ENCODE measurements at places on chromosomes 16 and 17.

- no peaks in the 10 kb centered on the region for H3K36me3 ChIP-seq
- DNase-seq = peak; percentile 42
- H3K27ac ChIP-seq = peak overlapping the region; percentile 0
- no peaks in the 10 kb centered on the region for H3K27me3 ChIP-seq
- no peak overlapping the region for H3K4me3 ChIP-seq
Measured at GRCh38 chr16:74563828-74564263, 43.1 kb downstream of the GLG1 start.

- no peaks in the 10 kb centered on the region for H3K27me3 ChIP-seq
- H3K36me3 ChIP-seq = peaks cover 70% of the 10 kb centered on the region
- H3K27ac ChIP-seq = no peak overlapping the region
- no peak for DNase-seq
- no peak overlapping the region for H3K4me3 ChIP-seq
- H3K4me1 ChIP-seq = peaks cover 14% of the 10 kb centered on the region
Measured at GRCh38 chr17:78396441-78397337, 18.2 kb downstream of the PGS1 start.

DNA sequence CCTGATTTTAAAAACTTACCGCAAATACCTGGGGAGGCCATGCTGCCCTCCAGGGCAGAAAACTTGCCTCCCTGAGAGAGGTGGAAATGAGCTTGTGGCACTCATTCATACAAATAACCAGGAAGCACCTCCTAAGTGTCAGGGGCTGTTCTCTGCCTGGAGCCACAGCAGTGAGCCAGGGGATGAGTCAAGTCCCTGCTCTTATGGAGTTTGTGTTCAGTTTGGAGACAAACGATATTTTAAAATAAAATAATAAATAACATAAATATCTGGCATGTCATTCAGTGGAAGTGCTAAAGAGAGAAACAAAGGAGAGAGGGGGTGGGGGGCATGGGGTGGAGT lies 313.8 kb downstream of the C16orf95 start:
- H3K27me3 ChIP-seq = peaks cover 3% of the 10 kb centered on the region
- H3K27ac ChIP-seq = no peak overlapping the region
- DNase-seq = no peak
- no peaks in the 10 kb centered on the region for H3K4me1 ChIP-seq
- H3K4me3 ChIP-seq = no peak overlapping the region

DNA sequence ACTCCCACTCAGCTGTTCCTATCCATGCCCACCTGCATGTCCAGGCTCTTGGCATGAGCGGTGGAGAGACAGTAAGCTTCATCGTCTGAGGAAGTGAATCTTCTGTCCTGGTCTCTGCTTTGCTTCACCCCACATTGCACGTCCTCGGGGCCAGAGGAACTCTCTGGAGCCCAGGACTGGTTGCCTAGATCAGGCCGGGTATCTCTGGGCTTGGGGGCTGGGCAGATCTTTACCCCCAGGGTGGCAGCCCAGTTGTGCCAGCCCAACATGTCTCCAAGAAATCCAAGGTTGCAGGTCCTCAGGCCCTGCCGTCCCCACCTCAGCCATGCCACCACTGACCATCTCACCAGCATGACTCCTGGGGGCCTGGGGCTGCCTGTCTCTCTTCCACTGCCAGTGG lies 58.3 kb downstream of the BEAN1 start:
- H3K4me3 ChIP-seq = no peak overlapping the region
- H3K27ac ChIP-seq = no peak overlapping the region
- H3K27me3 ChIP-seq = no peaks in the 10 kb centered on the region
- peaks cover 15% of the 10 kb centered on the region for H3K4me1 ChIP-seq
- DNase-seq = no peak

GRCh38 chr17:67605256-67605912 lies 112.4 kb upstream of the NOL11 start:
- no peak overlapping the region for H3K4me3 ChIP-seq
- no peaks in the 10 kb centered on the region for H3K36me3 ChIP-seq
- H3K27me3 ChIP-seq = no peaks in the 10 kb centered on the region

DNA sequence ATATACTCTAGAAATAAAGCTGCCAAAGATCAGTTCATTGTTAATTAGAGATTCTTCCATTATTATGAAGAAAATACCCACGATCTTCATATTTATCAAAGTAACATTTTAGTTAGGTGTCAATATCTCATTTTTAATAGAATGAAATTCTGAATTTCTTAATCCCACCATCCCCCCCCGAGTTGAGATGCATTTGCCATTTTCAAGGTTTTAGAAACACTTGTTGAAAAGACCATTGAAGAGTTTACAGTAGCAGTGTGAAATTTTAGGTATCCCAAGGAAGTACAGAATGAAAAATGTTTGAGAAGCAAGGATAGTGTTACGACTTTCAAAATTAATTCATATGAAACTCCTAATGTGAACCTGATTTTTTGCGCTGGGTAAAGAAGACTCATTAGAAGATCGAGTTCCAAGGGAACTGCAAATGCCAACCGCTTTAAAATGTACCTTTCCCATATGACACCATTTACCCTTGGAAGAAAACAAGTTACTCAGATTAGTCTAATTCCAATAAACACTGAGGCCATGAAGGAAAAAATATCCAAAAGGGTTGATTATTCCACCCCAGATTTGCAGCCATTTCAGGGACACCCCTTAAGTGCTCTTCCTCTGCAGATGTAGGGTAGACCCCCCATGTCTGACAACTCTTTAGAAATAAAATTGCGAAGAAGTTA lies 731 bp downstream of the IKZF3 start:
- H3K4me1 ChIP-seq = peaks cover 60% of the 10 kb centered on the region
- H3K27me3 ChIP-seq = no peaks in the 10 kb centered on the region
- DNase-seq = no peak
- H3K36me3 ChIP-seq = peaks cover 11% of the 10 kb centered on the region
- peak overlapping the region; percentile 83 for H3K4me3 ChIP-seq

GRCh38 chr16:89598199-89598598 lies 15.2 kb upstream of the DPEP1 start:
- no peaks in the 10 kb centered on the region for H3K36me3 ChIP-seq
- H3K4me1 ChIP-seq = peaks cover 21% of the 10 kb centered on the region
- no peak overlapping the region for H3K4me3 ChIP-seq
- no peaks in the 10 kb centered on the region for H3K27me3 ChIP-seq
- no peak overlapping the region for H3K27ac ChIP-seq

DNA sequence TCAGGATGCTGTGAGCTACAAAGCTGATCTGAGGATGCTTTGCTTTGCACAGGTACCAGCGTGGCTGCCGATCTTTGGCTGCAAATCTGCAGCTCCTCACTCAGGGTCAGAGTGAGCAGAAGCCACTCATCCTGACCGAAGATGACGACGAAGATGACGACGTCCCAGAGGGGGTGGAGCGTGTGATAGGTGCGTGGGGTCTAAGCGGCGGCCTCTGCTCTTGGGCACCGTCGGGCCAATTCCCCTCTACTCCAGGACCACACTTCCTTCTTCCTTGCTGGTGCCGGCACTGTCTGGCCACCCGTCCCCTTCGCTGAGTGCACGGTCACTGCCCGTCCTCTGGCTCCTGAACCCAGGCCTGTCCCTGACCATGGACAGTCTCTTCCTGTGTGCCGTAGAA lies 34.0 kb downstream of the ZNF750 start:
- H3K27me3 ChIP-seq = no peaks in the 10 kb centered on the region
- peaks cover 9% of the 10 kb centered on the region for H3K36me3 ChIP-seq
- DNase-seq = no peak
- H3K4me3 ChIP-seq = no peak overlapping the region
- peaks cover 5% of the 10 kb centered on the region for H3K4me1 ChIP-seq
- no peak overlapping the region for H3K27ac ChIP-seq

- H3K4me1 ChIP-seq = no peaks in the 10 kb centered on the region
- DNase-seq = no peak
- peaks cover 6% of the 10 kb centered on the region for H3K27me3 ChIP-seq
- no peak overlapping the region for H3K27ac ChIP-seq
- H3K4me3 ChIP-seq = no peak overlapping the region
Measured at GRCh38 chr16:75244844-75245758, 6.3 kb downstream of the BCAR1 start.

DNA sequence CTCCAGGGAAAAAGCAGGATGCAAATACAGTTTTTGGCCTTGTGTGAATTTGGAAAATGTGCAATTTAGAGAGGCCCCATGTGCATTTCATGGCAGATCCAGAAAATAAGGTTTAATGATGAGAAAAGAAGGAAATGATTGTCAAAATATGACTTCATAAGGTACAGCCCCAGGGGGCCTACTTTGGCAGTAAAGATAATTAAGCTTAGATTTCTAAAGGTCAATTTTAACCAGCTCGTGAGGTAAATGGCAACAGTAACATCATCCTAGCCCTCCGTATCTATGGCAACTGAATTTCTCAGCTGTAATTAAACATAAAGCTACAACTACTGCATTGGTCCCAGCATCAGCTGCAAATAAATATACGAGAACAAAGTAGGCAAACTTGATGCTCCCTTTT lies 30.0 kb upstream of the PRSS54 start:
- DNase-seq = no peak
- H3K27ac ChIP-seq = no peak overlapping the region
- no peaks in the 10 kb centered on the region for H3K36me3 ChIP-seq
- peaks cover 3% of the 10 kb centered on the region for H3K27me3 ChIP-seq
- no peaks in the 10 kb centered on the region for H3K4me1 ChIP-seq

- H3K27me3 ChIP-seq = no peaks in the 10 kb centered on the region
- peaks cover 10% of the 10 kb centered on the region for H3K4me1 ChIP-seq
- H3K27ac ChIP-seq = no peak overlapping the region
- peaks cover 13% of the 10 kb centered on the region for H3K36me3 ChIP-seq
- no peak overlapping the region for H3K4me3 ChIP-seq
Measured at GRCh38 chr17:47120521-47121095, 68.5 kb downstream of the CDC27 start.

DNA sequence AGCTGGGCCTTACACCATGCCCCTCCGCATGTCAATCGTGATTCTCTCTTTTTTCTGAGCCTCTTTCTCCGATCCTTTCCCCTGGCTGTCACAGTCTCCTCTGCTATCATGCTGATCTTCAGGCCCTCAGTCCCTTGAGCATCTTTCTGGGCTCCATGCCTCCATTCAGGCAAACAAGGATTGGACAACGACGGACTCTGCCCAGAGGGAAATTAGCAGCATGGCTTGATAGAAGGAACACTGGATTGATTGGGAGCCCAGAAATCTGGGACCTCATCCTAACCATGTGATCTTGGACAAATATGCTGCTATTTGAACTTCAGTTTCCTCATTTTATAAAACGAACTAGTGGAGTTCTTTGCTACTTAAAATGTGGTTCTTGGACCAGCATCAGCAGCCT lies 19.6 kb upstream of the PHF12 start:
- no peak overlapping the region for H3K27ac ChIP-seq
- H3K4me3 ChIP-seq = no peak overlapping the region
- no peaks in the 10 kb centered on the region for H3K4me1 ChIP-seq
- H3K27me3 ChIP-seq = no peaks in the 10 kb centered on the region

DNA sequence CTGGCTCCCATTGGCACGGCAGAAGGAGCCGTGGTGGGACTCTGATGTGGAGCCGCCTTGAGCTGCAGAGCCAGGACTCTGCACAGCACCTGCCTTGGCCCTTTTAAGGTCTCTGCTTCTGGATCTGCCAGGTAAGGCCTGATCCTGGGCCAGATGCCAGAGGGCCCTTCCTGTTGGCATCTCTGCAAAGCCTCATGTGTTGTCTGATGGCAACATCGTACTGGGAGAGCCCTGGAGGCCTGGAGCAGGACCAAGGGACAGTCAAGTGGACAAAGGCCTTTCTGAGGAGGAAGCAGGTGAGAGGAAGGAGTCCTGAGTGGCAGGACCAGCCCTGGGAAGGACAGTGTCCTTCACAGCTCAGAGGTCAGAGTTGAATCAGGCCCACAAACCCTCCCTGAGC lies 26.1 kb downstream of the SOCS1 start:
- DNase-seq = no peak
- no peak overlapping the region for H3K4me3 ChIP-seq
- no peaks in the 10 kb centered on the region for H3K27me3 ChIP-seq
- no peaks in the 10 kb centered on the region for H3K36me3 ChIP-seq

GRCh38 chr17:79338604-79339003 lies 264.0 kb downstream of the ENGASE start:
- no peak overlapping the region for H3K27ac ChIP-seq
- no peak overlapping the region for H3K4me3 ChIP-seq
- H3K27me3 ChIP-seq = peaks cover 18% of the 10 kb centered on the region
- H3K36me3 ChIP-seq = no peaks in the 10 kb centered on the region
- no peaks in the 10 kb centered on the region for H3K4me1 ChIP-seq
- no peak for DNase-seq

DNA sequence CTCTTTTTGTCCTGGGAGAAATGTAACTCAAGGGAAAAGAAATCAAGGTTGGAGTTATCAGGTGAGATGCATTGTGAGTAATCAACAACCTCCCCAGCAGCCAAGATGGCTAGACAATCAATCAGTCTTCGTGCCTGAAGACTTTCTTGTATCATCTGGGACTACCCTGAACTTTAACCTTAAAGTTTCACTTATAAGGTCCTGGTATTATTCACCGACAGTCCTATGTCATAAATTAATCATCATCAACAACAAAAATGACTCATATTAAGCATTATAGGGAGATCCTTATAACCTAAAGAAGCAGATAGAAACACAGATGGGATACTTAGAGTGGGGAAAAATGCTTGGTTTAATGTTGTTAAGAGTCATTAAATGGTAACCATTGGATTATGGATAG lies 7.7 kb upstream of the TEKT3 start:
- peaks cover 40% of the 10 kb centered on the region for H3K27me3 ChIP-seq
- H3K36me3 ChIP-seq = no peaks in the 10 kb centered on the region
- no peak overlapping the region for H3K4me3 ChIP-seq
- DNase-seq = no peak
- H3K27ac ChIP-seq = no peak overlapping the region
- no peaks in the 10 kb centered on the region for H3K4me1 ChIP-seq

DNA sequence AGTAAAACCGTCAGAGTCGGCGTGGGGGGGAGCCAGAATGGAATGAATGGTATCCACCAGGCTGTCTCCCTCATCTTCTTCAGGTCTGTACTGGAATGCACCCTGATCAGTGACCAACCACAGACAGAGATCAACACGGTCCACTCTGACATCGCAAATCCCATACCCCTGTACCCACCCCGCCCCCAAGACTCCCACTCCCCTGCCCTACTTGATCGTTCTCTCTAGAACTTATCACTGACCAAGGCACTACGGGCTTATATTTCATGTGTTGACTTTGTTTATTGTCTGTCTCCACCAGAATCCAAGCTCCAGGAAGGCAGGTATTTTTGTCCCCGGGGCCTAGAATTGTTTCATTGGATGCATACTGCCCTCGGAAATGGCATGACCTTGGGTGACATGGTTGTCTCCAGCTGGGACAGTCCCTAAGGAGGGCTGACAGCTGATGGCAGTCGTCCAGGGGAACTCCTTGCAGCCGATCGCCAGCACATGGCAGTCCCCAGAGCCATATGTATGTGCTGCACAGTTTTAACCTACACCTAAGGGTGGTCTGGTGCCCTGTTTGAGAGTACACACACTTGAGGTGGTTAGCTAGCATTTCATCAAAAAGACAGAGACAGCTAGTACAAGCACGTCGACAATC lies 526 bp upstream of the MFSD6L start:
- H3K4me1 ChIP-seq = no peaks in the 10 kb centered on the region
- H3K27ac ChIP-seq = no peak overlapping the region
- H3K4me3 ChIP-seq = no peak overlapping the region
- H3K36me3 ChIP-seq = no peaks in the 10 kb centered on the region

- peaks cover 2% of the 10 kb centered on the region for H3K36me3 ChIP-seq
- H3K4me3 ChIP-seq = no peak overlapping the region
- DNase-seq = no peak
Measured at GRCh38 chr17:31198026-31198425, 99.0 kb downstream of the OMG start.
